Pancreas (tissue), 10 donors: ENCODE measurements at places on chromosomes 7 and 10. TPM values are rescaled to one million over a fixed set of nuclear protein-coding genes. Genes with fewer than 3 reads are reported as not detected.

DNA sequence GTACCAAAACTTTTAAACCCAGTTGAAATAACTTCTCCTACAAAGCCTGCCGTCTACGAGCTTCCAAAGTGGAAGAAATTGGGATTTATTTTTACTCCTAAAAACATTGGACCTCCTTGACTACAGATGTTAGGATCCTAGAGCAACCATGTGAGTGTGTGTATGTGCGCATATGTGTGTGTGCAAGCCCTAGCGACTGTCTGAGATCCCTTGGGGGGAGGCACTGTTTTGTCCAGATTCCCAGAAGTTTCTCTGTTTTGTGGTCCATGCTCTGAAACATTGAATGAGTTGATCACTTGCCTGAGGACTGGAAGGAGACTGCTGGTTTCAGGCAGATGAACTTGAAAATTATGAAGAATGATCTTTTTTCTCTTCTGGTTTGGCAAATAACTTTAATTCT lies 312.3 kb upstream of the ZNF32 start:
- no peak for DNase-seq

- DNase-seq, result no peak
Observed at GRCh38 chr7:116164552-116165306, 45.6 kb upstream of the TES start.

DNA sequence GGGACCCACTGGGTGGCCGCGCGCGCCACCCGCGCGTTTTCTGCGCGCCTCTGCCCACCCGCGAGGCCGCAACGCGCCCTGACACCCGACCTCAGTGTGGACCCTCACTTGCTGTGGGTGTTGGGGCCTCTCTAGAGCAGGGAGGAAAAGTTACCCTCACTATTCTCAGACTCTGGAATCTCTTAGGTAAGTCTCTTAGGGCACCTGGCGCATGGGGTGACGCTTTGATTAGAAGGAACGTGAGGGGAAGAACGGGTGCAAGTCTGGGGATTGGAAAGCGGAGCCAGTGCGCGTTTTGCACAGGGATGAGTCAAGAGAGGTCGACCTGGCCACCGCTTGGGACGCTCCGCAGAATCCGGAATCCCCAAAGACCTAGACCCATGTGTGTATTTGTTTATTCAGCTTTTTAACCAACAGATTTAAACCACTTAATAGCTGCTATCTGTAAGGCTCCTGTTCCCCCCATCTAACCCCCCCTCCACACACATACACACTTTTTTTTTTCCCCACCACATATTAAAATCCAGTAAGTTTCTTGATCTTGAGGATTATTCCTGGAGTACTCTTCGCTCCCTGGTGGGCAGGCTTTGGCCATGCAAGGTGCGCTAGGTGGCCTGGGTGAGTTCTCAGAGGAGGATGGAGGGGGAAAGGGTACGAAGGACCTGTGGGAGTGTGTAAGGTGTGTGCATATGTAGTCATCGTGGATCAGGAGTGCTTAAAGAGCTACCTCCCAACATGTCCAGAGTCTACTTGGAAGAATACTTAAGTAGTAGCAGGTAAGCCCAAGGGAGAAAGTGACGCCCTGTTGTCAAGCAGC lies 169.1 kb upstream of the PPP1R3A start:
- peak; percentile 43 for DNase-seq

GRCh38 chr7:129454249-129454551 lies 20.0 kb downstream of the STRIP2 start:
- no peak for DNase-seq

DNA sequence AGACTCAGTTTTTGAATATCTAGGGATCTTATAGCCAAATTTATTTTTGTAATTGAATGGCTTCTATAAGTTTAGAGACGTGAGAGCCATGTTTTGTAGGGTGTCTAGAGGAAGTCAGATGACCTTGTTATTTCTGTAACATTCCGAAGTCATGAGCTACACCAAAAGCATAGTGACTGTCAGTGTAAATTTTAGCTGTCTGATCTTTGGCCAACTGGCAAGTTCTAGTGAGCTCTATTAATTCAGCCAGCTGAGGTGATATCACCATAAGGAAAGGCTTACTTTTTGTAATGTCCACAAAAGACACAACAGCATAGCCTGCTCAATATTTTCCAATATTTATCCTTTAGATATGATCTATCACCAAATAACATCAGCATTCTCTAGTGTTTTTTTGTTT lies 9.9 kb upstream of the NT5C3A start:
- DNase-seq, result no peak

- no peak for DNase-seq
Observed at GRCh38 chr10:17049195-17049594, 80.4 kb downstream of the CUBN start.

DNA sequence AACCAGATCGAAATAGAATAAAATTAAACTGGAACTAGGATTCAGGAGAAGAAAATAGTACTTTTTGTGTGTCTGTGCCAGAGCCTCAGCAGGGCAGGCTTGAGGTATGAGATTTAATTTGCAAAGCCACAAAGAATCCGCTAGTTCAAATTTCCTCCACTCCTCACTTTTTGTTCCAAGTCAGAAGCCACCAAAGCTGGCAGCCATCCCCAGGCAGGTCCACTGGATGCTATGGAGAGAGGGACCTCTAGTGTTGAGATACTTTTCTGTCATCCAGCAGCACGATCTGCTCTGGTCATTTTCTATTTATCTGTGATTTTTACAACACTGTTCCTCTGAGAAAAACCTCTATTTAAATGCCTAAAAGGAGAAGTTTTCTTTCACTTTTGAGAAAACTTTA lies 147.9 kb upstream of the FRMD4A start:
- DNase-seq, result peak; percentile 69

The VPS26A gene
- total RNA-seq, result 17.1 TPM

GRCh38 chr7:8303904-8304528 lies 42.0 kb upstream of the ICA1 start:
- DNase-seq, result no peak

- DNase-seq, result no peak
Observed at GRCh38 chr7:30406664-30407425, 71.7 kb downstream of the NOD1 start.

The PIK3CG gene
- total RNA-seq, result 2.9 TPM

DNA sequence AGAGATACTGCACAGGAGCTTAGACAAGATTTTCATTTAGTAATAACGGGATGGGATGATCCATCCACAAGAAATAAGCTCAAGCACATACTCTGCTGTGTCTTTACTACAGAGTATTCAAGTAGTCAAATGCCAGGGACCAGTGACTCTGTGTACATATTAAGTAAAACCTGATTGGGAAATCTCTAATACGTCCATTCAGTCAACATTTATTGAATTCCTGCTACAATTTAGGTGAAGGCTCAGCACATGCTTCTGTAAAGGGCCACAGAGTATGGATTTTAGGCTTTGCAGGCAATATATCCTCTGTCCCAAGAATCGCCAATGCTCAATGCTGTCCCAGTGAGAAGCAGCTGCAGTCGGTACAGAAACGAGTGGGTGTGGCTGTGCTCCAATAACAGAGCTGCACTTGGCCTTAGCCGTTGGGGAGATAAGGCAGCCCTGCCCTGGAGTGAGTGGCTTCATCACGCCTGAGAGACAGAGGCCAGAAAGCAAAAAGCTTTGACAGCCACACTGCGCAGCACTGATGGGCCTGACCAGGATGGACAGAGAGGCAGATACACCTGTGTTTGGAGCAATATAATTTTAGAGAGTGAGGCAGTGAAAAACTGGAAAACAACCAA lies 186.8 kb downstream of the PARD3 start:
- no peak for DNase-seq

The GTPBP10 gene
- 12.9 TPM for total RNA-seq

DNA sequence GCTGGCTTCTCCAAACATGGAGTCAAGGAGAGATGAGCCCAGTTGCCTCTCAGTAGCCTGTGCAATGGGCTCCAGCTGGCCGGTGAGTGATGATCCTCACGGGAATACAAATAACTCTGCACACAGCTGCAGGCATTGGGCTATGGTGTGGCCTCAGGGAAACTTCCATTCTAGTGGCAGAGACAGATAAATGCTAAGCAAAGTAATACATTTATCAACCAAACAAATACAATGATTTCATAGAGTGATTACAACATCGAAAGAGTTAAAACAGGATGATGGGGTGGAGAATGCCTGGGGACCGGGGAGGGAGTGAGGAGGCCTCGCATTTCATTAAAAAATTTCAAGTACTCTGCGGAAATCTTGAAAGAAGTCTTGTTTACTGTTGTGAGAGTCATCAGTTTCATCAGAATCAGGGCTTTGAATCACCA lies 15.0 kb upstream of the AKR1B1 start:
- DNase-seq, result no peak
